ENCODE measurements at places on chromosomes 5 and 9.

DNA sequence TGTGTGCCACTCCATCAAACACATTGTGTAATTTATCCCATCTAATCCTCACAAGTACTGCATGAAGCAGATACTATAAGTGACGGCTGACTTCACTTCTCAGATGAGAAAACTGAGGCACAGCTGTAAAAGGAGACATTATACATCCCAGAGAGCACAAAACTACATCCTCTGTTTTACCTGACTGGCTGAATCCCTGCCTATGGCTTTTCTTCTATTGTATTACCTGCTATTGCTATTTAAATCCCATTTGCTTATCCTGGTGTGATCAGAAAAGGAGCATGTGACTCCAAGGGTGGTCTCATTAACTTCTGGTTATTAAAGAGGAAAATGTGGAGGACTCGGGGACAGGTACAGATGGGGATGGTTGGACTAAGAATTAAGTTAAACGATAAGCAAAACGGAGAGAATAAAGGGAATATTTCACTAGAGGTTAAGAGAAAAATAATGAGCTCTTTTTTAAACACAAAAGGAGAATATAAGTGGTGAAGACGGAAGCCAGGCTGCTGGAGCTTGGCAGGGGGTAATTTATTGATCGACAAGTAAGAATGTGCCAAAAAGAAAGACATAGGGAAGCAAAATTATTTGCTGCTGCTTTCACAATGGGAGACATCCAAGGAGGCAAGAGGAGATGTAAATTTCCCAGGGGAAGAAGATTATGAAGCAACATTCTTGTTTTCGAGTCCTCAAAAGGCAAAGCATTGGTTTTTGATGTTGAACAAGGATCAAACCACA, 155.7 kb upstream of the GPR151 start:
- peaks cover 7% of the 10 kb centered on the region for H3K27me3 ChIP-seq
- H3K4me3 ChIP-seq, result no peak overlapping the region
- H3K27ac ChIP-seq, result no peak overlapping the region
- no peaks in the 10 kb centered on the region for H3K4me1 ChIP-seq
- no peaks in the 10 kb centered on the region for H3K36me3 ChIP-seq

GRCh38 chr5:112555197-112555596, 136.1 kb upstream of the EPB41L4A start:
- H3K27ac ChIP-seq, result no peak overlapping the region
- H3K36me3 ChIP-seq, result no peaks in the 10 kb centered on the region
- H3K27me3 ChIP-seq, result no peaks in the 10 kb centered on the region
- H3K4me3 ChIP-seq, result no peak overlapping the region
- no peaks in the 10 kb centered on the region for H3K4me1 ChIP-seq
- no peak for DNase-seq

- H3K27me3 ChIP-seq, result peaks cover 20% of the 10 kb centered on the region
- H3K27ac ChIP-seq, result no peak overlapping the region
- H3K4me1 ChIP-seq, result no peaks in the 10 kb centered on the region
- DNase-seq, result no peak
Measured at GRCh38 chr5:175275097-175275496, 168.9 kb downstream of the DRD1 start.

- H3K4me1 ChIP-seq, result peaks cover 5% of the 10 kb centered on the region
- H3K4me3 ChIP-seq, result no peak overlapping the region
- no peak for DNase-seq
- H3K27me3 ChIP-seq, result no peaks in the 10 kb centered on the region
Measured at GRCh38 chr5:34867660-34868059, 28.7 kb downstream of the TTC23L start.

DNA sequence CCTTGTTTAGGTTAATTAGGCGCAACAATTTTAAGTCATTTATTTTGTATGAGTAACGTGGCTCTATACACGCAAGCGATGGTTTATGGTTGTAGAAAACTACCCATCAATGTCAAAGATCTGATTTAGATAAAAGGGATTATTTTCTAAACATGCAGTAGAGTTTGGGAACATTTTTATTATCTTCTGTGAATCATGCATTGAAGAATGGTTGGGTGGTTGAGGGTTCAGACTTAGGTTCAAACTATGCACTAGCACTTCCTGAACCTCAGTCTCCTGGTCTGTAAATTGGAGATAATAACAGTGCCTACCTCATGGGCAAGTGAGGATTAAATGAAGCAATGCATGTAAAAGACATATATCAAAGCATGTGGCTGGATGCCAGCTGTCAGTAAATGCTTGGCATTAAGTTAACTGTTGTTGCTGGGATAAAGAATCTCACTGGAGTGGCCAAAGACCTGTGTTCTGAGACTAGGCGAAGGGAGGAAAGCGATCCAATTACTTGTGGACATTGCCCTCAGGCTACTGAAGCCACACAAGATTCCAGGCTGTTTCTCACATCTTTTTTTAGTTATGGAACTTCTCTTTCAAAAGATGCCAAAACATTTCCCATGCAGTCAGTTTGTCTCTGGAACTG, 1.1 kb upstream of the OTULINL start:
- DNase-seq, result no peak
- H3K27ac ChIP-seq, result no peak overlapping the region
- no peaks in the 10 kb centered on the region for H3K36me3 ChIP-seq
- H3K4me3 ChIP-seq, result peak overlapping the region; percentile 81

- peaks cover 9% of the 10 kb centered on the region for H3K4me1 ChIP-seq
- no peaks in the 10 kb centered on the region for H3K27me3 ChIP-seq
- no peaks in the 10 kb centered on the region for H3K36me3 ChIP-seq
- H3K4me3 ChIP-seq, result no peak overlapping the region
Measured at GRCh38 chr5:109479260-109479860, 69.6 kb upstream of the PJA2 start.

DNA sequence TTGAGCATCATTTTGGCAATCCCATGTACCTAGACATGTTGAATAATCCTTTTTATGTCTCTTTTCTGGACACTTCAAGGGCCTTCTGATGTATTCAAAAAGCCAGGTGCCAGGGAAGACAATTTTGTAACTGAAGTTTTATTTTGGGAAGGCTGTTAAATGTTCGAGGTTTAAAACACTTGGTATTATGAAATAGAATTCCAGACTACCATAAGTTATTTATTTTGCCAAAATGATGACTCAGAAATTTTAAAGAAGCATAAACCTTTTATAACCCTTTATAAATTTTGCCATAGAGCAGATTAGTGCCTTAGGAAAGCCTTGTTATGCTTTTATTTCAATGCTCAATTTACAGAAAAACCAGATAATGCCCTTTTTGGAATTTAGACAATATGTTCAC, 30.3 kb upstream of the UHRF2 start:
- no peak overlapping the region for H3K4me3 ChIP-seq
- H3K27me3 ChIP-seq, result no peaks in the 10 kb centered on the region
- DNase-seq, result no peak
- no peak overlapping the region for H3K27ac ChIP-seq
- no peaks in the 10 kb centered on the region for H3K36me3 ChIP-seq

DNA sequence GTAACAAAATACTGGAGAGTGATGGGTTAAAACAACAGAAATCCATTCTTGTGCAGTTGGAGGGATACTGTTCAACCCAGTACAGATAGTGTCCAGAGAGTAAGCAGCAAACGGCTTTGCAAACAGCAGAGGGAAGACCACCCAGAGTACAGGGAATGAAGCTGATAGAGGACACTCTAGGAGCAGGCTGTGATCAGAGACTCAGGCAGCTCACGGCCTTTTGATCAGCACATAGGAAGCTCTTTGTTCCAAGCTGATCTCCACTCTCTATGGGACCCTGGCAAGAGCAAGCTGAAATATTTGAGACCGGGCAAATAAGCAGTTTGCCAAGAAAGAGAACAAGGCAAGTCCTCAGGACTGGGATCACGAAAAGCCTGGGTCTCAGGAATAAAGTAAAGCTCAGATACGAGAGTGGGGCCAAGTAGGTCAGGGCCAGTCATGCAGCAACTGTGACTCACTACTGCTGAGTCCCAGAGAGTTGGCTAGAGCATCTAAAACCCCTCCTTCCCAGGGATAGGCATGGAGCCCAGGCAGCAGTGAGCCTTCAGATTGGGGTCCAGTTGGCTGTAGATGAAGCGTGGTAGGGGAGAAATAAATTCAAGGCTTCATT, 52.4 kb downstream of the MELK start:
- H3K4me3 ChIP-seq, result no peak overlapping the region
- no peaks in the 10 kb centered on the region for H3K27me3 ChIP-seq
- DNase-seq, result peak; percentile 33
- peak overlapping the region; percentile 13 for H3K27ac ChIP-seq
- H3K4me1 ChIP-seq, result peaks cover 8% of the 10 kb centered on the region
- no peaks in the 10 kb centered on the region for H3K36me3 ChIP-seq

GRCh38 chr5:160660132-160660531, 191.9 kb downstream of the ATP10B start:
- no peaks in the 10 kb centered on the region for H3K4me1 ChIP-seq
- no peak for DNase-seq
- no peaks in the 10 kb centered on the region for H3K27me3 ChIP-seq
- H3K4me3 ChIP-seq, result no peak overlapping the region
- H3K36me3 ChIP-seq, result no peaks in the 10 kb centered on the region

DNA sequence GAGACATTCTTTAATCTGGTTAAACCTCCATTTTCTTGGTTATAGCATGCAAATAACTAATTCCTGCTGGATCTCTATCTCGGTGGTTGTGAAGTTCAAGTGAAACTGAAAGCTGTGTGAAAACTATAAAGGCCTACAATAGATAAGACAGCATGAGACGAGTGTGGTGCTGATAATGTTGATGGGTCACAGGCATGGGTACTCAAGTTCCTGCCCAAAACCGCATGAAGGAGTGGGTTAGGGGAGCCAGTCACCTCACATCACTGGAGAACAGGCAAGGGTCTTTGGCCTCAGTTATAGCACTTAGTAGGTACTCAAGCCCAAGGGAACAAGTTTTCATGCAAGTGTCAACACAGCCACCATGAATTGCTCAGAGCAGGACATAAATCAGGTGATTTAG, 16.7 kb downstream of the HMHB1 start:
- no peak overlapping the region for H3K27ac ChIP-seq
- DNase-seq, result no peak
- no peaks in the 10 kb centered on the region for H3K27me3 ChIP-seq
- H3K36me3 ChIP-seq, result no peaks in the 10 kb centered on the region

- H3K4me1 ChIP-seq, result peaks cover 11% of the 10 kb centered on the region
- H3K4me3 ChIP-seq, result no peak overlapping the region
- no peaks in the 10 kb centered on the region for H3K27me3 ChIP-seq
- DNase-seq, result no peak
Measured at GRCh38 chr9:121261107-121261460, 6.9 kb upstream of the GSN start.

- H3K36me3 ChIP-seq, result no peaks in the 10 kb centered on the region
- H3K4me1 ChIP-seq, result no peaks in the 10 kb centered on the region
- DNase-seq, result no peak
Measured at GRCh38 chr5:95241635-95242034, 43.3 kb downstream of the MCTP1 start.

- H3K36me3 ChIP-seq, result no peaks in the 10 kb centered on the region
- H3K27ac ChIP-seq, result peak overlapping the region; percentile 86
- H3K4me1 ChIP-seq, result peaks cover 74% of the 10 kb centered on the region
- DNase-seq, result no peak
- H3K4me3 ChIP-seq, result no peak overlapping the region
Measured at GRCh38 chr9:109889456-109889855, 109.5 kb downstream of the PALM2AKAP2 start.

DNA sequence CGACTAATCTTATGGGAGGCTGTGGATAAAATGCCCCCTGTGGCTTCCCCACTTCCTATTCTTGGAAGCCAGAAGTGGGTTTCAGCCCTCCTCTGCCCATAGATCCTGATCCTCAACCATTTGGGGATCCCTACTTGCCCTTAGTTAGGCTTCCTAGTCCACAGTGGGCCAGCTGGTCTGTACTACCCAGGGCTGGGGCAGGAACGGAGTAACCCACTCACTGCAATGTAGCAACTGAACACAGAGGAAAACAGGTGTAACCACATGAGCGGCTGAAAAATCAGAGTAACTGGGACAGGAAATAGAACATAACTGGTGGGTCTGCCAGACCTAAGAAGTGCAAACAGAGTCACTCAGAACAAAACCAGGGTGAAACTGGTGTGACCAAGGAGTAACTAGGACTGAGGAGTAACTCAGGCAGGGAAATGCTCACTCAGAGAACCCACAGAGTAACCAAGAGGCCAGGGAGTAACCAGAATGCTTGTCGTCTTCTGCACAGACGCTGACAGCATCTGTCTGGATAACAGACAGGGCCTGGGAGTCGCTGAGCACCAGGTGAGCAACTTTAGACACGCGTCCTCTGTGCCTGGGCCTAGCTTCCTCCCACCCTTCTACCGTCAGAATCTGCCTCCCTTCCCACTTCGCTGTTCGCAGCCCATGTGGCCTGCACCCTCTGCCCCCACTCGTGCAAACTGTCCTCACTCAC, 1.0 kb downstream of the AQP3 start:
- no peak for DNase-seq
- no peaks in the 10 kb centered on the region for H3K36me3 ChIP-seq
- H3K27ac ChIP-seq, result peak overlapping the region; percentile 83

DNA sequence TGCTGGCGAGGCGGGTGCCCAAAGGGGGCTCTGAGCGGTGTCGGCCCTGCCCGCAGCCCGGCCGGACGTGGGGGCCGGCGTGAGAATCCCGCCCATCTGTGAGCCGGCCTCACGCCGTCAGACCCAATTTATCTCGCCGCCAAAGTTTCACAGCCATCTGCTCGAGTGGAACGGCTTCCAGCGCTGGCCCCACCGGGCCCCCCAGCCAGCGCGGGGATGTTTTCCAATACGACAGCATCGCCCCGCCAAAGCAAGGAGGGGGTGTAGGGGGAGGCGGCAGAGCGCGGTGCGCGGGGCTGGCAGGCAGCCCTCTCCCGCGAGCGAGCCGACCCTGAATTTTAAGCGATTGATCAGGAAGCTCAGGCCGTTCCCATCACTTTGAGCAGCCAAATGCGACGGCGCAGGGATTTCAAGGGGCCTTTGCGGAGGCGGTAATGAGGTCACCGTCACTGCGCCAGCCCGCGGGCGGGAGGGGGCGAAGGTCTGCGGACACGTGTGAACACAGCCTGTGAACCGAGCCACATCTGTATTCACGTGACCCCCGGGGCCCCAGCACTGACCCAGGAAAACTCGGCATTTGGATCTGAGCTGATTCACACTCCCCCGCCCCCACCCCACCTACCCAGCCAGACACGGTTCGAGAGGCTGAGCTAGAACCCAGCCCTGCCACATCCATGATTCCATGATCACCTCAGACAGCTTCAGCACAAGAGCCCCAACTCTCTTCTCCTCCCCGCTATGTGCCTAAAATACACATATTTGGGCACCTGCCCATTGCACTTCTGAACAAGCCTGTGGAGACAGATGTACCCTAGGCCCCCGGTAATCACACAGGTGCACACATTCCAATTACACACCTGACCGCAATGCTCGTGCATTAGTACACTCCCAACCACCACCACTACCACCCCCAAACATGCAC, 47.8 kb upstream of the PSD2 start:
- H3K36me3 ChIP-seq, result no peaks in the 10 kb centered on the region
- peaks cover 65% of the 10 kb centered on the region for H3K27me3 ChIP-seq
- peak; percentile 49 for DNase-seq
- H3K4me1 ChIP-seq, result peaks cover 37% of the 10 kb centered on the region
- peak overlapping the region; percentile 67 for H3K4me3 ChIP-seq

DNA sequence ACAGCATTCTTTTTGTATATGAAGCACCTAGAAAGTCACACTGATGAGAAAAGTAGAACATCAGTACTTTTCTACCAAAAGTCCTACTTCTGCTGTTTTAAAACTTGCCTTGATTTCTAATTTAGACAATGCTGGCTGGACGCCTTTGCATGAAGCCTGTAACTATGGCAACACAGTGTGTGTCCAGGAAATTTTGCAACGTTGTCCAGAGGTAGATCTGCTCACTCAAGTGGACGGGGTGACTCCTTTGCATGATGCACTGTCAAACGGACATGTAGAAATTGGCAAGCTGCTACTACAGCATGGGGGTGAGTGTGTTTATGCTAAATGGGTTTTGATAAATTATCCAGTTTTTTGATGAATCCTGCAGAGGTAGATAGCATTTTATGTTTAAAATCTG, 73.5 kb downstream of the SLF1 start:
- no peak overlapping the region for H3K27ac ChIP-seq
- peaks cover 14% of the 10 kb centered on the region for H3K4me1 ChIP-seq
- H3K36me3 ChIP-seq, result peaks cover 33% of the 10 kb centered on the region
